AML-193 (cell line): ENCODE measurements at places on chromosomes 13 and 19.

DNA sequence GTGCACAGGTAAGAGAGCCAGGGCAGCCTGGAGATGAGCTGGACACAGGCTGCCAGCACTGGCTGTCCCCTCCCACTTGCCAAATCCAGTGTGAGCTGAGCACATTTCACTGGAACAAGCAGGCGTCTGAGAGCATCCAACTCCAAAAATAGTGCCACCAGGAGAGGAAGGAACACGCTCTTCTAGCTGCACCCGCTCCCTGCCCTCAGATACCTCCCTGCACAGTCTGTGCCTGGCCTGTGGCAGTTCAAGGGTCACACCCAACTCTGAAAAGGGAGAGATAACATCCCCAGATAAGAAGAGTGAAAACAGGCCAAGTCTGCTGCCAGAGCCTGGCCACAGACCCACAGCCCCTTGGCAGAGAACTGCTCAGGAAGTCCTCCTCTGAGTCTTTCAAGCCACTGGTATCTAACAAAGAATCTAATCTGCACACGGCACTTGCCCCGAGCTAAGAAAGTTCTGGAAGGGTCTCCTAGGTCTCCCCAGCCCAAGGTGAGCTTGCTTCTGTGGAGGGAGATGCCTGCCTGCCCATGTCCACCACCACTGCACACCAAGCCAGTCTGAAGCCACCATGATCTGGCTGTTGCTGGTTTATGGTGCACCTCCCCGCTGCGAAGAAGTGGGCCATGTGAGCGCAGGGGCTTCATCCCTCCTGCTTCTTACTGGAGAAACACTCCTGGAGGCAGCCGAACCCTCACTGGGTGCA, 14.7 kb downstream of the ELL start:
- DNase-seq, result no peak

- no peak for DNase-seq
Observed at GRCh38 chr13:101341464-101341863, 74.8 kb downstream of the NALCN start.

DNA sequence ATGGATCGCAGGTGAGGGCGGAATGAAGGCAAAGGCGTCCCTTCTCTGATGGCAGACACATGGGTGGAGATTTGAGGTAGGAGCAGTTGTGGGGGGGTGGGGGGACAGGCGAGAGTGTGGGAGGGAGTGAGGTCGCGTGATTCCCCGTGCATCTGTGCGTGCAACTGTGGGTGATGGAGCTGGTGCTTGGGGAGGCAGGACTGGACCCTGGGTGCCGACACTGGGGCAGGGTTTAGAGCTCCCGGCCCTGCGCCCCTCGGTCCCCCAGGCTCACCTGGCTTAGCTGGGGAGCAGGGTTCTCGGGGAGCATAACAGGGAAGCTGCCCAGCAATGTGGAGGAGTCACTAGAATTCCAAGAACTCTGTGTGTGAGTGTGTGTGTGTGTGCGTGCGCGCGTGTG, 3.4 kb downstream of the TMPRSS9 start:
- DNase-seq, result no peak

- DNase-seq, result no peak
Observed at GRCh38 chr13:102799426-102800144, 666 bp downstream of the BIVM start.

GRCh38 chr19:28963486-28964250, 249.3 kb downstream of the UQCRFS1 start:
- no peak for DNase-seq
